ENCODE measurements at places on chromosomes 7 and 10.

- DNase-seq: no peak
These were observed 46.5 kb downstream of the PRR15 start for GRCh38 chr7:29610086-29610485.

DNA sequence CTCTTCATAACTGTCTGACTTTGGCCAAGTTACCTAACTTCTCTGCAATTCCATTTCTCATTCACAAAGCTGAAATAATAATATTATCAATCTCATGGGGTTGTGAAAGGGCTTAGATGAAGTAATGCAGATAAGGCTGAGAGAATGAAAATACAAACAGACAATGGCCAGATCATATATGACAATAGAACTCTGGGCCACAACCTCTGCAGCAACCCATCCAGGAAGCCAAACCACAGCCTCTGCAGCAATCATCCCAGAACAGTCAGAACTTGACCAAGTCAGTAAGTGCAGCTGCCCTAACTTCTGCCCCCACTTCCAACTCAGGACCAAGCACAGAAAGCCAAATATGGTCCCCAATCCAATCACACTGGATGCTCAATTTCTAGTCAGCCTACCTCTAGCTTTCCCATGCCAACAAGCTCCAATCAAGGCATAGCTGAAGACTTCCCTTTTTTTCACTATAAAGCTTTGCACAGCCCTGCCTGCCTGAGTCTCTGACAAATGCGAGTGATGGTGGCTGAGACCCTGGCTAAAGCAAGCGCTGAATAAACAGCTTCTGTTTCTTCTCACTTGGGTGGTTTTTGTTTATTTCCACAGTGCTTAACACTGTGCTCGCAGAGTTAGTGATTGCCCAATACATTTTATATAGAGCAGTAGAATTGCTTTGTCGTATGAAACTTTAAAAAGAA, 34.8 kb upstream of the TNPO3 start:
- DNase-seq: no peak

DNA sequence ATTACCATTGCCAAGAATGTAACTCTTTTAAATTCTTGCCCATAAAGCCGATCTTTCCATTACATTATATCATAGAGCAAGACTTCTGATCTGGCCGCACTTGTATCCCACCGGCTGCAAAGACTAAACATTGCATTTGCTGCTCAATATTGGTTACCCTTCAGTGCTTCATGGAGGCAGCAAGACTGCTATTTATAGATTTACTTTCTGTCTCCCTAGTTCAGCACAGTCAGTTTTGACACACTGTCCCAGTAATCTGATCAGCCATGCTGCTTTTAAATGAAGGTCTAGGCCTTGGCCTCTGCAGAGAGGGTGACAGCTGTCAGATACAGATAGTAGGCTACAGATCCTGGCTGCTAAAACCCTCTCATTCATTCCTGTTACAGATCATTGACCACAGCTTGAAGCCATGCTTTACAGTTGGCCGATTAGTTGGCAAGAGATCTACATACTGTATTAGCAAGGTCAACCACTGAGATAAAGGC, 562.6 kb upstream of the GALNT17 start:
- no peak for DNase-seq

GRCh38 chr7:28433699-28434219, 21.4 kb downstream of the CREB5 start:
- DNase-seq: no peak

DNA sequence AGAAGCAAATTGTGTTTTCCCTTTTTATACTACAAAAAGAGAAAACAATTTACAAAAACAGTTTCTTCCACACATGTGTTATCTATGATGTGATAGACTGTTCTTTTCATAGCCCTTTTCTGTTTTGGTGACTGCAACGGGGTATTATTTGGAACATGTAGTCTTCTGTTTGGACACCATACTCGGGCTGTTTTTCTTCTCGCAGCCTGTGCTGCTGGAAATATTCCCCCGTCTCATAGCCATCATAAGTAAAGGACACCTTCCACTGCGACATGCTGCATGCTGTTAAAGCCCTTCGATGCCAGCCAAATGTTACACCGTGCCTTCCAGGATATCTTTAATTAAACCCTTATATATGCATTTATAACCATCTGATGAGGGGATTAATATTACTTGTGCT, 222.4 kb downstream of the BICC1 start:
- DNase-seq: no peak
